ENCODE measurements at places on chromosomes 12 and 14.
A peak's percentile ranks its signal among the peaks of the same experiment; 100 is the strongest.

GRCh38 chr12:111887926-111888745, 46.1 kb downstream of the MAPKAPK5 start:
- no peak for DNase-seq

- no peak for DNase-seq
Measured at GRCh38 chr14:23895480-23895879, 58.1 kb upstream of the DHRS4 start.

- no peak for DNase-seq
Measured at GRCh38 chr12:2487278-2487677, 307.5 kb upstream of the FKBP4 start.

GRCh38 chr14:20855652-20856291, 35.4 kb upstream of the RNASE3 start:
- DNase-seq = no peak

- no peak for DNase-seq
Measured at GRCh38 chr12:106054049-106054448, 84.7 kb downstream of the NUAK1 start.

- peak; percentile 15 for DNase-seq
Measured at GRCh38 chr12:69052613-69053408, 119.8 kb upstream of the CPM start.

DNA sequence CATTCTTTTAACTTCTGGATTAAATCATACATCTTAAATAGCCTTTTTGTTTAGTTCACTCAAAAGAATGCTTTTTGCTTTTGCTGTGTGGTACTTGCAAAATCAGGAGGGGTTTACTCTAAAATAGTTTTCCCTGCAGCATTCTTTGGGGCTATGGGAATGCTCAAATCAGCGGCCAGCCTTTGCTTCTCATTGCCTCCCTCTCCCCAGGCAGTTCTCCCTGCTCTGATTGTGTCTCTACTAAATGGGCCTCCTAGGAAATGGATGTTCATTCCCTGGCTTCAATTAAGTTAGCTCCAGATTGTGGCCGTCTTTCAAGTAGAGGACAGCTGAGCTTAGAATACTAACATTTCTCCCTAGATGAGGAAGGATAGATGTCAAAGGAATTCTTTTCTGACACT, 4.4 kb downstream of the TULP3 start:
- DNase-seq = no peak

- DNase-seq = no peak
Measured at GRCh38 chr12:90024262-90024661, 315.6 kb upstream of the ATP2B1 start.

DNA sequence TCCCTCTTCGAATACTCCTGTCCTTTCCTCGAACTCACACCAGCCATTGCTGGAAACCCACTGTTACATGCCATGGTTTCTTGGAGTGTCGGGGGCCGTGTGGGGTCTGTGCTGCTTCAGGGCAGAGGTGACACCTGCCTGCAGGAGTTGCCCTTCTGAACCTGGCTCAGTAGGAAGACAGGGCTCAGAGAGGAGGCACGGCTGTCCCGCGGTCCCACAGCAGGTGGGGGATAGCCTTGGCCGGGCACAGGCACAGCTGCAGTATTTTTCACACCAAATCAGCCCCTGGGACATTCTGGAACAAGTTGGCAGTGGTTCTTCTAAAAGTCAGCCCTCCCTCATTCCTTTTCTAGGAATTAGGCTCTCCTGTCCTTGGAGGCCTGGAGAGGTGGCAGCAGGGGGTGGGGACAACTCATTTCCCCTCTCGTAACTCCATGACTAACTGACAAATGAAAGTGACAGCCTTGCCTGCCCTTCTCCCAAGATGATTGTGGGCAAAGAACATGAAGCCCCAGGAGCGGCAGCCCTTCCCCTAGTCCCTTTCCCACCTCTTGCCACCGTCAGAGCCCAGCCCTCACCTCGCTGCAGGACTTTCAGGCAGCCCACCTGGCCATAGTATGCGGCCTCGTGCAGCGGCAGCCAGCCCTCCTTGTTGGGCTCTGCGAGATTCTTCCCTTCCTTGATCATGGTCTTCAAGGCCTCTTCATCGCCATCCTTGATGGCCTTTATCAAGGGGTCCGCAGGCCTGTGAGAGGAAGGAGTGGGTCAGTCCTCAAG, 22.4 kb downstream of the ASB2 start:
- DNase-seq = no peak

DNA sequence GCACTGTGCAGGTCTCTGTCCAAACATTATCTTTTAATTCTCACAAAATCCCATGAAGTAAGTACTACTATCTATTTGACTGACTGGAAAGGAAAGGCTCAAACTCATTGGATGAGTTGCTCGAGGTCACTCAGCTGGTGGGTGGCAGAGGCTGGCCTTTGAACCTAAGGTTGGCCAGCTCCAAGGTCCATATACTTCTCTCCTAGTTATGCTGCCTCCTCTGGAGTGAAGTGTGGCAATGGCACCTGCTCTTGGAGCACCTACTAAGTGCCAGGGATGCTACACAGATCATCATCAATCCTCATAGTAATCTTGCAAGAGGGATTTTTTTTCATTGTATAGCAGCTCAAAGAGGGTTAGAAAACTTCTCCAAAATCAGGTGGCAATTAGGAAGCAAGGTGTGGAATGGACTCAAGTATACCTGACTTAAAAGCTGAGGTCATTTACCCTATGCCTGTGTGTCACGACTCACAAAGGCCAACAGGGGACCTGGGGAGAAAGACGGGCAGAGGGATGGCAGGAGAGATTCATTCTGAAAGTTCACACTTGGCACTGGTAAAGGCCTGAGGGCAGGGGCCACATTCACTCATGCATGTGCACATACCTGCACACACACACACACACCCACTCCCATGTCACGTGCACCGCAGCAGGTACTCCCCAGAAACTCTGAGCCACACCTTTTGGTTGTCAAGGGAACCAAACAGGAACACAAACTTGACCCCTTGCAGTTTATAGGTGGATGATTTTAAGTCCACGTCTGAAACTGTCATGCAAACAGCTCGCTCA, 146.4 kb downstream of the FOXN3 start:
- no peak for DNase-seq
